ENCODE measurements at places on chromosomes 7 and 10. TPM values are rescaled to one million over a fixed set of nuclear protein-coding genes. Genes with fewer than 3 reads are reported as not detected.

DNA sequence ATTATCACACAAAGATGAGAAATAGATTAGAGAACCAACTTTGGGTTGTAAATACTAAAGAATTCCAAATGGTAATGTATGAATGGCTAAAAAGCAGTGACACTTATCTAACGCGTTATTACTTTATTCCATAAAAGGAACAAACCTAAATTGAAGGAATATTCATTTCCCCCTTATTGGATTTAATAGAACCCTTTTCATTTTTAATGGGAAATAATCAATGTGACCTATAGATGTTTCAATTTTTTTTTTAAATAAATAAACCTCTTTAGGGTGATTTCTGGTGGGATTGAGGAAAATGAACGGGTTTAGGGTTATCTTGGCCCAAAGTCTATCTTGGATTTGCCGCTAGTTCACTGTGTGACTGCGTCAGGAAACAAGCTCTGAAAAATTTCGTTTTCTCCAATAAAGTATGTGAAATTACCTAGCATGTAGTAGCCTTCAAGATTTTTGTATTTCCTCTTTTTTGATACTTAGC is 1.9 kb upstream of the ACBD5 start:
- DNase-seq, result no peak

- DNase-seq, result no peak
Observed at GRCh38 chr7:19491821-19492452, 216.9 kb downstream of the POLR1F start.

GRCh38 chr10:109981650-109982049 is 26.1 kb upstream of the ADD3 start:
- no peak for DNase-seq

GNAI1 gene
- total RNA-seq, result 20.0 TPM

GRCh38 chr10:86261941-86262687 is 104.5 kb downstream of the GRID1 start:
- DNase-seq, result no peak

CTBP2 gene
- total RNA-seq, result 83.2 TPM

Data from glomerular endothelial cell (primary cell).